ENCODE measurements at places on chromosomes 6 and 20.

- no peak for DNase-seq
Observed at GRCh38 chr6:17066610-17067009, 35.2 kb upstream of the STMND1 start.

GRCh38 chr6:22087960-22088706 lies 208.7 kb downstream of the PRL start:
- no peak for DNase-seq

DNA sequence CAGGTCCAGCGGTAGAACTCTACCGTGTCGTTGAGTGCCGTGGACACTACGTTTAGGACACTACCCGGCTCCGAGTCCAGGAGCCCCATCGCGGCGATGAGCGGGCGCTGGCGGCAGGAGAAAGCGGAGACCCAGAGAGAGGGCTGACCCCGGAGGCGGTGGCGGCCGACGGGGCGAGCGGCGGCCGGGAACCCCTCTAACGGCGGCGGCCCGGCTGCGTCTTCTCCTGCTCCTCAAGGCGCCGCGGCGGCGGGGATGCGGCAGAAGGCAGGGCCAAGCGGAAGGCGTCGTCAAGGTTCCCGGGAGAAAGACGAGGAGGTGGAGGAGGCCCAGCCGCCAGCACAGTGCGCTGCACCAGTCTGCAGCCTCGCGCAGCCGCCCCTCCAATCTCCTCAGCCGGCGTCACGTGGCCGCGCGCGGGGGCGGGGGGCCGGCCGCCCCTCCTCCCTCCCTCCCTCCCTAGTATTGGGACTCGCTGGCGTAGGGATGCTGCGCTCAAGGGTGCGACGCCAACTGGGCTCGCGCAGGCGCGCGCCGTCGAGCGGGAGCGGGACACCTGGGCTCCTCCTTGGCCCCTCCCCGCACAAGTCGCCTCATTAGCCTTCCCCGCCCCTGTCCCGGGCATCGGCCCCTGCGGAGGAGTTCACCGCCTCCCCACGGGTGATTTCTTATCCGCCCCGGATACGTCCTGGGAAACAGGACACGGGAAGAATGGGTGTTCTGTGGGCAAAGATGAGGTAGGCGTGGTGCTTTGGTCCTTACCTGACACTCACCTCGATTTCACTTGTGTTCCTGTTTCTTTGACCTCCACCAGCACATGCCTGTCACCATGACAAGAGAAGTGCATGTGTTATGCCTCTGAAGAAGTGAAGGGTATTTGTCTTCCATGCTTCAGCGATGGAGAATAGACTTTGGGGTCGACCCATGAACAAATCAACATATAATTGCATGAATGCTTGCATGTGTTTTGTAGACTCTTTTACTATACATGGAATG lies at the start of gene ELOVL4:
ELOVL4 (minus strand) TSS at position 363 of the 996 bp plus-strand sequence; CDS start at position 89, 274 bp downstream.
- DNase-seq, result peak; percentile 70

DNA sequence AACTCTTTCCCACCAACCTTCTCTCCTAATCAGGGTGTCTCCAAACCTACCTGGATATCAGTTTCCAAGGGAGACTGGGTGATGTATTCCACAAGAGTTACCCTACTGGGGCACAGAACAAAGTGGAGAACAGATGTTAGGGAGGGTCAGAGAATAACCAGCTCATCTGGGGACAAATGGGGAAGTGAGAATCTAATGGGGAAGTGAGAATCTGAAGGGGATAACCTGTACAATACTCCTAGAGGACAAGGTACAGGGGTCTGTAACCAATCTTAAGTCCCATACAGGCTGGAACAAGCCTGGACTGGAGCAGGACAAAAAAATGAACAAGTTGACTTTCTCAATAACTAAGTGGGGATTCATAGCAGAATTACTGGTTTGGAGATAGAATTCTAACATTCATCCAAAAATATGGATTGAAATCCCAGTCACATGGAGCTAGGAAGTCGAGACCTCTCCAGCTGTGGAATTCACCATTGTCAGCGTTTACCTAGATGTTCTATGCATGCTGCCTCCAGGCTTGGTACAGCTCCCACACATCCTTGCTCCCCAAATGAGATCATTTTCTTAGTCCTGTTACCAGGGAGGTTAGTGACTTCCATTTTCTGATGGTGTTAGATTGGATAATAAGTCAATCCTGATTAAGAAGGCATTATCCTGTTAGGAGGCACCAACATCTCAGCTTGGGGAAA lies 214.8 kb upstream of the MOCS1 start:
- no peak for DNase-seq

DNA sequence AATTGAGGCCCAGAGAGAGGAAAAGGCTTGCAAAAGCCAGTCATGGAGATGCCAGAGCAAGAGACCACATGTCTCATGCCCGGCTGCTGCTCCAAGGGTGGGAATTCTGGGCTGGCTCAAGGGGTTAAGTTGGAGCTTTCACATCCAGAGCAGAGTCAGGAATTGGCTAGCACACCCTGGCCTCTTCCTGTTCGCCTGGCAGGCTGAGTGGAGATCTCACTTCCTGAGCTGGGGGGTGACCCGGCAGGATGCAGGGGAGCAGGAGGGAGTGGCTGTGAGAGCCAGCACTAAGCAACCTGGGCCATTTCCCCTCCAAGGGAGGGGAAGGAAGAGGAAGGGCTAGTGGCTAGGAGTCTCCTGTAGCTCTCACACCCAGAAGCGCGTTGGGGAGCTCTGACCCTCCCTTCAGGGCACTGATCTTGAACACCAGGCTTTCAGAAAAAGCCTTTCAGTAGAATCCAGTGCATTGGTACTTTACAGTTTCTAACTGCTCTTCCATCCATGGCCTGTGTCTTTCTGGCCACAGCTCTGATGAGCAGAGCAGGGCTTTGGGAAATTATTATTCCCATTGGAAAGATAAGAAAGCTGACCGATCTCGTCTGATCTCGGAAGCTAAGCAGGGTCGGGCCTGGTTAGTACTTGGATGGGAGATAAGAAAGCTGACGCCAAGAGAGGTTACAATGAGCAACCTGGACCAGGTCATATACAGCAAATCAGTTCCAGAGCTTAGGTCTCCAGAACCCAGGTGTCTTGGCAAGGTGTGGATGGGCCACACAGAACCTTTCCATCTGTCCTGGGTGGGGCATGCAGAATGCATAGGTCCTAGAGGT lies 2.2 kb upstream of the CCM2L start:
- no peak for DNase-seq

GRCh38 chr6:22350109-22350508 lies 53.3 kb upstream of the PRL start:
- DNase-seq, result no peak

DNA sequence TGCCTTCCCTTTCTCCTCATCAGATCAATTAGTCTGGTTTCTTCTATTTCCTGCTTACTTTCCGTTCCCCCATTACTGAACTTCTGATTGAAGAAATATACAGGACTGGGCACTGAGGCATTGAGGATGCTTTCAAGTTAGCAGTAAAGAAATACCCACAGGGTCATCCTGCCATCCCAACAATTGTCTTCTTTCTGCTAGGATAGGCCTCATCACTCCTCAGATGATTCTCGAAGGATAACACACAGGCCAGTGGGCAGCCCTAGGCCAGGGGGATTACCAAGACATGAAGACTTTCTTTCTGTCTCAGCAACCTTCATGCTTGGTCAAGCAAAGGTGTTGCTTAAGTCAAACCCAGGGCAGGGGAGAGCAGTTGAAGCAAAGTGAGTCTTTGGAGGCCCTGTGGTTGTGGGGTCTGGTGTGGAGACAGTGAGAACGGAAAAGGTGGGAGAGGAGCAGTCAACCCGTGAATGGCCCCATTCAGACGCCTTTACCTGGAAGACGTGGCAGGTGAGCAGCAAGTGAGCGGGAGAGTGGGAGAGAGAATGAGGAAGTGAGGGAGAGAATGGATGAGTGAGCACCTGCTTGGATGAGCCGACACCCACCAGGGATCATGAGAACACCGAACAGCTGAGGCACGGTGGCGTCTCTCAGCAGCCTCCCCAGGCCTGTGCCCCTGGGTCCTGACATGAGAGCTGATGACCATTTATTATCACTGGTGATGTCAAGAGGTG lies 462.9 kb downstream of the PREX1 start:
- DNase-seq, result no peak

DNA sequence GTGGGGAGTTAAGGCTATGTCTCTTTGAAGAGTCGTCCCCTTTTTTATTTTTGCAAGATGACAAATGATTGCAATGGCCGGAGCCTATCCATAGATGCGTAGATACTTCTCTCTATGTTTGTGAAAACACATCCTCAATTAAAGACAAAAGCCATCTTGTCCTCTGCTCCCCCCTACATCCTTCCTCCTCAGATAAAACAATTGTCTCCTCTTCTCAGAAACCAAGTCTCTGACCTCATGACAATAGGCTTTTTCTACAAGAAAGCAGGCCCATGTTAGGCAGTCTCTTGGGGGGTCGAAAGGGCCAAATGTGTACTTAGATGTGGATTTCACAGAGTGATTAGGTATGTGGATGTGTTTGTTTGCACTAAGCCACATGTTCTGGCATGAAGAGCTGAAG lies 51.1 kb upstream of the SSTR4 start:
- DNase-seq, result no peak

GRCh38 chr6:75480425-75480824 lies 13.2 kb downstream of the FILIP1 start:
- DNase-seq, result no peak

DNA sequence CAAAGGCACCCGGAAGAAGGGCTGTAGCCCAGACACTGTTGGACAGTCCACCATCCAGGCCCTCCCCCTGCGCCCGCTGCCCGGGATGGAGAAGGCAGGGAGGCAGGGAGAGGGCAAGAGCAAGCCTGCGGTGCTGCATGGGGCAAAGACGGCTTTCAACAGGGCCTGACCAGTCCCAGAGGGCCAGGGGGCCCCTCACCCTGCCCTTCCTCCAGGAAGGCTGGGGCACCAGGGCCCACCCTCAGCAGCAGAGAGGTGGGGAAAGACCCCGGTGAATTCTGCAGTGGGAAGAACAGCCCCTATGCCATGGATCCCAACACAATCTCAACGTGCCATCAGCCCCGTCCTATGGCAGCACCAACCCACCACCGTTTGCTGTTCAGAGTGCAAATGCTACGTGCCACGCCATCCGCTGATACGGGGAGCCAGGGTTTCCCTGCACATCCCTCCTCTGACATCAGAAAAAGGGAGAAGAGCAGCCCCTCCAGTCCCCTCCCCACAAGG lies 41.1 kb downstream of the RRBP1 start:
- DNase-seq, result no peak

- DNase-seq, result no peak
Observed at GRCh38 chr6:45951321-45952167, 64.1 kb downstream of the CLIC5 start.

- DNase-seq, result no peak
Observed at GRCh38 chr20:57004416-57004815, 262.0 kb downstream of the BMP7 start.
